ENCODE measurements at places on chromosomes 5 and 9.

GRCh38 chr5:127988146-127988760 is 95.3 kb upstream of the SLC12A2 start:
- no peak for DNase-seq

DNA sequence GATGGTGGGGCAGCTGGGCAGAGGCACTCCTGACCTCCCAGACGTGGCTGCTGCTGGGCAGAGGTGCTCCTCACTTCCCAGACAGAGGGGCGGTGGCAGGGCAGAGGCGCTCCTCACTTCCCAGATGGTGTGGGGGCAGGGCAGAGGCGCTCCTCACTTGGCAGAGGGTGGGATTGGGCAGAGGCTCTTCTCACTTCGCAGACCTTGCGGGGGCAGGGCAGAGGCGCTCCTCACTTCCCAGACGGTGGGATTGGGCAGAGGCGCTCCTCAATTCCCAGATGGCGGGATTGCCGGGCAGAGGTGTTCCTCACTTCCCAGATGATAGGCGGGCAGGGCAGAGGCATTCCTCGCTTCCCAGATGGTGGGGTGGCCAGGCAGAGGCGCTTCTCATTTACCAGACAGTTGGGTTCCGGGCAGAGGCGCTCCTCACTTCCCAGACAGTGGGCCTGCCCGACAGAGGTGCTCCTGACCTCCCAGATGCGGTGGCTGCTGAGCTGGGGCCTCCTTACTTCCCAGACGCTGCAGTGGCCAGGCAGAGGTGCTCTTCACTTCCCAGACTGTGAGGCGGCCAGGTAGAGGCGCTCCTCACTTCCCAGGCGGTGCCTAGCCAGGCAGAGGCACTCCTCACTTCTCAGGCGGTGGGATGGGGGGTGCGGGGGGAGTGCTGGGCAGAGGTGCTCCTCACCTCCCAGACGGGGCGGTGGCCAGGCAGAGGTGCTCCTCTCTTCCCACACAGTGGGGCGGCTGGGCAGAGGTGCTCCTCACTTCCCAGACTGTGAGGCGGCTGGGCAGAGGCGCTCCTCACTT is 25.3 kb upstream of the SPATA31E1 start:
- no peak for DNase-seq

DNA sequence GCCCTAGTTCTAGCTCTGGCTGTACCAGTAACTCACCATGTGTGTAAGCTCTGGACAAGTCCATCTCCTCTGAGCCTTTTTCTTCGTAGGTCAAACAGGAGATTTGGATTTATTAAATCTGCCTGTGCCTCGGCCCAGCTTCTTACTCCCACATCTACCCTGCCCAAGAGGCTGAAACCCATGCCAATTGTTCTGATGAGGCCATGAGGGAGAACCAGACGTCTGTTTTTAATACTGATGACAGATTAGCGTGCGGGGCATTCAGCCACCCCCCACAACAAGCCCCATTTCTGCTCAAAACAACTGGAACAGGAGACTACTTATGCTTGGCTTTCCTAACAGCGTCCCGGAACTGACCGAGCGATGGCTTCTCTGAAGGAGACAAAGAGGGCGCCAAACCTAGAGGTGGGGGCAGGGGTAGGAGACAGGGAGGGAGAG is 81.2 kb upstream of the TRIM32 start:
- no peak for DNase-seq

GRCh38 chr9:69122082-69122548 is 52.0 kb upstream of the TJP2 start:
- DNase-seq = peak; percentile 24

- no peak for DNase-seq
Observed at GRCh38 chr9:7042124-7042523, 284.4 kb downstream of the KDM4C start.

- no peak for DNase-seq
Observed at GRCh38 chr9:133210202-133210532, 1.1 kb upstream of the OBP2B start.

DNA sequence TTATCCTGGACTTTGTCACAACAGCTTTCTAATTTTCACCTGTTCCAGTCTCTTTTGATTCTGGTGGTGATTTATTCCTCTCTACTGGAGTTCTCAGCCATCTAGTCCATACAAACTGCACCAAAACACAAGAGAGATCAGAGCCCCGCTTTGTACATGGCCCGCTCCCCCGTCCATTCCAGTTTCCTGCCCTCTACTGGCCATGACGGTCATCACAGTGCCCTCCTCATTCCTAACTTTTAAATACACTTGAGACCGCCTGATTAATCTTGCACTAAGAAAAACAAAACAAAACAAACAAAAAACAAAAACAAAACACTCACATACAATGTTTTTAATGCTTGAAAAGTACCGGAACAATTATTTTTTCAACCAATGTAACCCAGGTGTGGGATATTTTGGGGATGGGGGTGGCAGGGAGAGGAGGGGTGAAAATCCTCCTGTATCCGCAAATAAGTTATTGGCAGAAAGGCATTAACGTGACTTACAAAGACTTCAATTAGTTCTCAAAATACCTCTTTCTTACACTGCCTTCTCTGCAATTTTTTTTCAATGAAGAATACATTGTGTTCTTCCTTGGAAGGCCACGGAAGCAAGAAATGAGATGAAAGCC is 84.8 kb upstream of the PAM start:
- no peak for DNase-seq

GRCh38 chr5:43619911-43620310 is 16.9 kb downstream of the NNT start:
- DNase-seq = no peak

GRCh38 chr5:125085797-125086505 is 339.5 kb upstream of the ZNF608 start:
- DNase-seq = no peak

GRCh38 chr5:60447488-60447920 is 252.5 kb downstream of the DEPDC1B start:
- DNase-seq = no peak

DNA sequence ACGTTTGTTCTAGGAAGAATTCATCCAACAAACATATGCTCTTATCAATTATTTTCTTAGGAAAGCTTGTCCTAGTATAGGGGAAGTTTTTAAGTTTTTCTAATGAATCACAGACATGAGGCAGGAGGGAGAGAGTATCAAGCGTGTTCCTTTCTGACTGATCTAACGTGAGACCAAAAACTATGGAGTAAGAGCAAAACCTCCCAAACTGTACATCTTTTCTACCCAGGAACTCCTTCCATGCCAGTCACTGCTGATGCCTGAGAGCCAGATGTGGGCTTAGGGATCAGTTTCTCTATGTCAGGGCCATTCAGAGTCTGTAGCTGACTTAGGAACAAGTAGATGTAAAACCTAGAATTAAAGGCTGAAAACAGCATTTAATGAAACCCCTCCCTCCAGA is 51.7 kb upstream of the NFIB start:
- no peak for DNase-seq

Data from stimulated activated CD4-positive, alpha-beta T cell treated with anti-CD3 and anti-CD28 coated beads, Interleukin-1b, Interleukin-23, amount 100 ng/mL, for 48 hours (primary cell).